ENCODE measurements at places on chromosomes 3 and 15.

- DNase-seq: no peak
These were observed 310.1 kb upstream of the NAALADL2 start for GRCh38 chr3:174548841-174549623.

- no peak for DNase-seq
These were observed 136.3 kb downstream of the FOXP1 start for GRCh38 chr3:71447197-71447596.

DNA sequence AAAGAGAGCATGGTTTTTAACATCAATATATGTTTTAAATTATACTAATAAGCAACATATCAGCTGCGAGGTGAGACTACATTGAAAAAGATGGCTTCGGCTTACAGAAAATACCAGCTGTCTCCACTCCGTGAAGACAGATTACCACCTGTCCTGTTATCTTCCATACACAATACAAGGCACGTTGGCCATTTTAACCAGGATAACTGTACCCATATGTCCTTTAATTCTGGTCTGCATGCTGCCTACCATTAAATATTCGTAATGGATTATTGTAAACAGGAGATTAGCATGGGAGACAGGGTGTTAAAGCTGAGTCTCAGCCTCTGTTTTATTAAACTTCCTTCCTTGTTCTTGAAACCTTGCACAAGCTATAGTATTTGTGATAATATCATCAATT lies 855.5 kb downstream of the ROBO1 start:
- DNase-seq: no peak

GRCh38 chr15:57432141-57432741 lies 55.9 kb downstream of the CGNL1 start:
- no peak for DNase-seq

- peak; percentile 57 for DNase-seq
These were observed 25.7 kb downstream of the IQGAP1 start for GRCh38 chr15:90413411-90414379.

- no peak for DNase-seq
These were observed 39.7 kb downstream of the ESYT3 start for GRCh38 chr3:138474163-138474562.

DNA sequence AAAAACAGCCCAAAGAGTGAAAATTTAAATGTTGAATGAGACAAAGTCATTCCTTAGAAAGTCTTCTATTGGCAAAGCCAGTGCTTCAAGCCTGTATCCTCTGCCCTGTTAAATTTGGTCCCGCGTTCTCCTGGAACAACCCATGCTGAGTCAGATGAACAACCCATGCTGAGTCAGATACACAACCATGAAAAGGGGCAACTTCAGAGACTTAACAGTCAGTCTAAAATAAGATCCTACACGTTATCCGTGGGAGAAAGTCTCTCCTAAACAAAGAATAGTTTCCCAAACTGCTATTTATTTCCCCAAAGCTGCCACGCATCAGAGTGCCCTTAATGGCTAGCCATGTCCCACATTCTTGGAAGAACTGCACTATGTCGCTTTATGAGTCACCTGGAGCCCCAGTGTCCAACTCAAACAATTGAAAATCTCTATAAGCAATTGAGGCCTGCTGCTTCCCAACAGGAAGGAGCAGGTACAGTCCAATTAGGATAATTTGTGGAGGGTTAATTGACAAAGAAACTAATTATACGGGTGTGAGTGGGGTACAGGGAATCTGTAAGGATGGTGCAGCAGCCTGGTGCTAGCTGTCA lies 66.1 kb downstream of the WHAMM start:
- peak; percentile 19 for DNase-seq

GRCh38 chr3:149615731-149616221 lies 42.0 kb downstream of the WWTR1 start:
- DNase-seq: no peak

GRCh38 chr3:39506863-39507262 lies 39.4 kb downstream of the MOBP start:
- no peak for DNase-seq

- DNase-seq: no peak
These were observed 270.9 kb downstream of the RPLP1 start for GRCh38 chr15:69723404-69724096.

DNA sequence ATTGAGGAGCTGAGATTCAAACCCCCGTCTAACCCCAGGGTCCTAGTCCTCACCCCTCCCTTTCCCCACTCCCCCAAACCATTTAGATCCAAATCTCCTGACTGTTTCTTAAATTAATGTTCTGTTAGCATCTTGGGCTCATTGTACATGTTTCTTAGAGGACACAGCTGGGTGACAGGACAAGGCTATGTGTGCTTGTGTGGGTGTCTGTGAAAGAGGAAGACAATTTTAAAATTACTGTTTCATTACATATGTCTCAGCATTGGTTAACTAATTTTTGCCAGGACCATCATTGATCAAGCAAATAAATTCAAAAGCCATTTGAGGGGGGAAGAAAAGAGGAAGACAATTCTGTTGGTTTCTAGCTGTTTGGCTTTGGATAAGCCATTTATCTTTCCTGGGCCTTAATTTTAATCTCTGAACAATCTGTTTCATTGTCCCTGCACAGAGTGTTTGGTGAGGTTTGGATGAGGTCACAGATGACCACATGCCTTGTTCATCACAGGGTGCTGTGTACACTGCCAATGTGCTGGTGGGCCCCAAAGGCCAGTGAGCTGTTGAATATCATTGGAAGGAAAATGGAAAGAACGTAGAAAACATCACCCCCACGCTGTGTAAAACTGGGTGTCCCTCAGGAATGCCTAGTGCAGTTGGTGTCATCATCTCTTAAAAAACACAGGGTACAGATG lies 51.9 kb downstream of the RPLP1 start:
- no peak for DNase-seq

DNA sequence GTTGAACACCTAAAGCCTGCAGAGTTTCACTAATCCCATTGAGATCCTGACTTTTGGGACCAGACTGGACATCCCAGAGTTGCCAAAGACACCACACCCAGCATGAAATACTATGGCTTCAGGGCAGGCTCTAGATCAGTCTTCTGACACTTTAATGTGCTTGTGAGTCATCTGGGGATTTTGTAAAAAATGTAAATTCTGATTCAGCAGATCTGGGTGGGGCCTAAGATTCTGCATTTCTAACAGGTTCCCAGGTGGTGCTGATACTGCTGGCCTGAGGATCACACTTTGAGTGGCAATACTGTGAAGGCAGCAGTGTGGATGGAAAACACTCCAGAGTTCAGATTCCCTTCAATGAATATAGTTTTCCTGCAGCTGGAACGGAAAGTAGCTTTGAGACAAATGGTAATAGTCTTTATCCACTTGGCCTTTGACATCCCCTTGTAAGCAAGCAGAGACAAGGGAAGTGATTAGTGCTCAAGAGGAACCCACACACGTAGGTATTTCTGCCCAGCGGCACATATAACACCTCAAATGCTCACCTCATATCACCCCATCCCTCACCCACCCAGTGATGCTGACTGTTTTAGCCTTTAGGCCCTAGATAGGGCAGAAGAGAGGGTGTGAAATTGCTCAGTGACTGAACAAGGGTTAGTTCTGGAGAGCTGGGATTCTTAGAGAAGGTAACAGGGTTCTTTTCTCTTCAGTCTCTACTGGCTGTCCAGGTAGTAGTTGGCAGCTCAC lies 51.5 kb upstream of the GSK3B start:
- peak; percentile 49 for DNase-seq

DNA sequence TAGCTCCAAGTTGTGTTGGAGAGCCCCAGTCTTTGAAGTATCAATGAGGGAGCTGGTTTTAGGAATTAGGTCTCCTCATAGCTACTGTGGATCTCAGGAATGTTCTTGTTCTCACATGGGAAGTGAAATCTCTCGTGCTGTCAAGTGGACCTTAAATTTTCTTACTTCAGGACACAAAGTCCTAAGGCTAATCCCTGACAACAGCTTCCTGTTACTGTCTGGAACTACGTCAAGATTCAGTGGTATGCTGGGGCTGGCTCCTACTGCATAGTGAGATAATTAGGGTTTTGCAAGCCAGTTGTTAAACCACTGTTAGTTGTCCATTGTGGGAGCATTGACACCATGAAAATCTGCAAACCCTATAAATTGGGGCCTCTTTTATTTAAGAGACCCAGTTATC lies 22.8 kb downstream of the MESP1 start:
- peak; percentile 66 for DNase-seq

GRCh38 chr3:17749705-17750293 lies 7.4 kb upstream of the TBC1D5 start:
- DNase-seq: no peak

DNA sequence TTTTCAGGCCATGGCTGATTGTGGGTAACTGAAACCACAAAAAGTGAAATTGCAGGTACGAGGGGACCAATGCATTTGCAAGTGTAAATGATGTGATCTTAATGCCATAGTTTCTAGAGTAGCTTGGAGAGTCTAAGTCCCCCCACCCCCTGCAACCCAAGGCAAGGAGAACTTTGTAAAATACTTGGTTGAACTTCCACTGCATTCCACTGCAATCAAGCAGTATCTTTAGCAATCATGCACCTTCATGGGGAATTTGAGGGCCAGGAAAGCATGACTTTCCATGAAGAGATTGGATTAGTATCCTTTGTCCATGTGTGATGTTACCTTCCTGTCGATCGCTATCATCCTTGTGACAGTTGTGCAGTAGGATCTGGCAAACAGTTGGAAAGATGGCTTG lies 11.4 kb upstream of the CYP8B1 start:
- no peak for DNase-seq

GRCh38 chr15:87287156-87287555 lies 969.4 kb downstream of the NTRK3 start:
- peak; percentile 79 for DNase-seq

- no peak for DNase-seq
These were observed 21.6 kb upstream of the VGLL4 start for GRCh38 chr3:11665331-11665730.

- DNase-seq: peak; percentile 21
These were observed 2.3 kb downstream of the CCK start for GRCh38 chr3:42263354-42264346.

DNA sequence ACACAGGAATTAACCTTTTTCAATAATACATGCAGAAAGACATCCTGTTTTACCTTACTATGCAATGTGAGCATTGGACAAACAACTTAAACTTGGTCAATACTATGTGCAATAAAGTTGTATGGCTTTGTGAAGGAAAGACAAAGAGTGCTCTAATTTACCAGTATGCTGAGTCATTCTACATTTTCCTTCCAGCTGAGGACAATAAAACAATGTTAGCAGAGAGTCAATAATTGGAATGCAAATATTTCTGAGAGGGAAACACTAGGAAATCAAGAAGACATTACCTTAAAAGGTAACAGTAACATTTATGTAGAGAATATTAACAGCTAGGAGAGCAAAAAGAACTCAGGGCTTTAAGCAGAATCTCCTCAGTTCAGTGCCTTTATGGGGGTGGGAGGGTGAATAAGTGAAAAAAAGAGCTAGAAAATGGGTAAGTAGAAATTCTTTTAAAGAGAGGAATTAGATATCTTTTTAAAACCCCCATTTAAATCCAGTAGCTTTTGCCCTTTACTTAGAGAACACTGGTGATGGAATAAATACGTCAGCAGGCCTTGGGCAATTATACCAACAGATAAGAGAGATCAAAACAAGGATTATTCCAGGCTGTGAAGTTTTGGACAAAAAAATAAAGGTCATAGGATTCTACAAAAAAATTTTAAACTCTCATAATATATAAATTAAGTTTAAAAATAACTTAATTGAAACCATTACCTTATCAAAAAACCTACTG lies 11.6 kb upstream of the HGD start:
- DNase-seq: peak; percentile 67

- DNase-seq: no peak
These were observed 4.2 kb downstream of the PLXND1 start for GRCh38 chr3:129602309-129602708.

DNA sequence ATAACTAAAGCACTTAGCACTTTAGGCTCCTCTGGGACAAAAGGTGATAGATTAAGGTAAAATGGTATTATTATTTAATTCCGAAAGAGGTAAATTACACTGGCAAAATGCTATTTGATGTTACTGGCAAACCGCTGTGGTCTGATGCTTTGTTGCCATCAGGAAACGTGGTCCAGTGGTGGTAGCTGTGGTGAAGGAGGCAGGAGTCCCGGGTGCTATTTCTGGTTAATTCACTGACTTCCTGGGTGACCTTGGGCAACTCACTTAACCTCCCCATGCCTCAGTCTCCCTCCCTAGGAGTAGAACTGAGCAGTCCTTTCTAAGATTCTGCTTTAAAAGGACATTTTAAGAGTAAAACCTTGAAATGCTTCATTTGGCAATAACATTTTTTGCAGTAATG lies 233.4 kb downstream of the ZPLD1 start:
- DNase-seq: no peak

GRCh38 chr3:150825916-150826377 lies 63.0 kb upstream of the SIAH2 start:
- no peak for DNase-seq

DNA sequence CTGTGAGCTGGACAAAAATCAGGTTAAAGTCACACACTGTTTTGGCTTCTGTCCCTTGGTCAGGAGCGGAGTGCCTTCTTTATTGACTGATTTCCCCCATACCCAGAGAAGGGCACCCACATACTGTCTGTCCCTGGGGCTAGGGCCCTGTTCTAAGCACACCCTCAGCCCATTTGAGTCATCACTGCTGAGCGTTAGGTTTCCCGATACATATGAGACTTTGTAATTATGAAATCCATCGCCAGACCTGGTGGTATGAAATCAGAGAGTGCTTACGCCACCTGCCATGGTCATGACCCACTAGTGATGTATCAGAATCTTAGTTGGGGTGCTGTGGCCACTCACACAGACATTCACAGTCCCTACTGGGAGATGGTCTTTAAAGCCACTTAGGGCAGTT lies 96.8 kb downstream of the CHDH start:
- no peak for DNase-seq

- DNase-seq: peak; percentile 30
These were observed 1.9 kb downstream of the UQCRC1 start for GRCh38 chr3:48607519-48607918.

- DNase-seq: peak; percentile 37
These were observed 2.6 kb downstream of the LIMD1 start for GRCh38 chr3:45597171-45597570.

- no peak for DNase-seq
These were observed 26.7 kb downstream of the LRRFIP2 start for GRCh38 chr3:37147666-37148065.

GRCh38 chr3:122858373-122858772 lies 63.5 kb downstream of the SLC49A4 start:
- peak; percentile 68 for DNase-seq

DNA sequence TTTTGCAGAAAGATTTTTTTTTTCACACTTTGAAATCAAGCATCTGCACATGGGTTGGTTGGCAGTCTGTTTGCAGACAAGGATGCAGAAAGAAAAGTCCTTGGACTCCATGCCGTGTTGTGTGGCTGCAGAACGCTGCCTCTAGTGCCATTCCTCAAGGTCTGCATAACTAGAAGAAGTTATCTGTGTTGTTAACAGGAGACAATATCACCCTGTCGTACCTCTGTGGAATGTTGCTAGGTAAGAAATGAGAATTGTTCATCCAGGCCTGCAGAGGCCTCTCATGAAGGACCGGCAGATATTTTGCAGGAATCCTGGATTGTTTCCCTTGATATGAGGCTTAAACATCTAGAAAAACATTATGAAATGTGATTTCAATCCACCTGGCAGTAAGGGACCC lies 58.5 kb upstream of the PPARG start:
- DNase-seq: no peak

- no peak for DNase-seq
These were observed 530.8 kb upstream of the BCHE start for GRCh38 chr3:166367947-166368533.

GRCh38 chr3:167736264-167736787 lies 805 bp downstream of the SERPINI1 start:
- DNase-seq: no peak

Measured in adipocyte (in vitro differentiated cells).